ENCODE measurements at places on chromosomes 1 and 21. TPM values are rescaled to one million over a fixed set of nuclear protein-coding genes. Genes with fewer than 3 reads are reported as not detected.

- DNase-seq: no peak
Observed at GRCh38 chr1:101506541-101507164, 269.8 kb downstream of the S1PR1 start.

DNA sequence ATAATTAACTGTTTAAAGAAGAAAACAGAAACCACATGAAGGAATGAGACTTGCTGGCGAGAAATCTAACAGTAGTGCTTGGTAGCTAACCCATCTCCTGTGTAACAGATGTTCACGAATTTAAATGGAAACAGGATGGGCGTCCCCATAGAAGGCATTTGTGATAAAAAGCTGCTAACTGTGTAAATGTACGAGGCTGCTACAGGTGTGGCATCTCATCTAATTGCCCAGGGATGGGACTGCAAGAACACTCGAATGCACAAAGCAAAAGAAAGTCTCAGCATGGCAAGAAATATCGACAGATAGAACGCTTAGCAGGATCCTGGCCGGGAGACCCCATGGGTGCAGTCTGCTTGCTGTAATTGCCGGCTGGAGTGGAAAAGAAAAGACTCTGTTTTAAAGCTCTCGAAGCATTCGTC, 112.7 kb downstream of the RUNX1 start:
- DNase-seq: no peak

- DNase-seq: no peak
Observed at GRCh38 chr1:43968348-43968948, 1.4 kb upstream of the DPH2 start.

- no peak for DNase-seq
Observed at GRCh38 chr1:22689505-22689904, 21.1 kb upstream of the EPHB2 start.

SUSD4 gene
- total RNA-seq: not detected

CHI3L2 gene
- not detected for total RNA-seq

LCE1D gene
- not detected for total RNA-seq

GBP3 gene
- total RNA-seq: 23.9 TPM

All from pulmonary artery endothelial cell (primary cell).